ENCODE measurements at places on chromosomes 7 and 10.

- DNase-seq, result no peak
Observed at GRCh38 chr10:118062798-118063238, 16.1 kb upstream of the RAB11FIP2 start.

DNA sequence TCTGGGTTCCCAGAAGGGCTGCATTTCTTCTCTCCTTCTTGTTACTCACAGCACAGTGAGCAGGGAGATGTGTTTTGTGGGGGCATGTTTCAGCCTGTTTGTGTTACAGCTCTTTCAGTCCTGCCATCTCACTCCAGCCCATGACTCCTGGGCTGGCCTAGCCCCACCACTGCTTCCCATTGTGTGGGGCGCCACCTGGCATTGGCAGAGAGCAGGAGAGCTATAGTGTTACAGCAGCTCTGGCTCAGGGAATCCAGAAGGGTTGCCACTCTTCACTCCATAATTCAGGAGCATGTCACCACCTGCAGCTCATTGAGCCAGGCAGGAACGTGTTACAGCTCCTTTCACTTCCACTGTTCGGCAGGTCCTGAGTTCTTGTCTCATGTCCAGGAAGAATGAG is 30.0 kb downstream of the CLDN12 start:
- DNase-seq, result no peak

- DNase-seq, result no peak
Observed at GRCh38 chr7:47816647-47817046, 131.6 kb downstream of the PKD1L1 start.

DNA sequence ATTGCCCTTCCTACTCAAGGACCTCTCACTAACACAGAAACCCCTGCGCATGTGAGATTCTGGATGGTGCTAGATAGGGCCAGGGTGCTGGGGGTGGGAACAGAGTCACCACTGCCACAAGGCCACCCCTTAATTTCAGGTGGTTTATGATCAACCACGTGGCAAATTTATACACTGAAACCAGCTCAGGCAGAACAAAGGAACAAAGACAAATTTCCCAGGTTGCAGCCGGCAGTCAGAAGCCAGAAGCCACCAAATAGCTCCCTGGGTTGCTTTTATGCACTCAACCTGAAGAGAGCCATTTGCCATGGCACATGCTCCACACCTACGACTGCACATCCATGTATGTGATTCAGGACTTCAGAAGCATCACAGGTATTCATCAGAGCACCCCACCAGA is 2.5 kb downstream of the VOPP1 start:
- DNase-seq, result no peak

DNA sequence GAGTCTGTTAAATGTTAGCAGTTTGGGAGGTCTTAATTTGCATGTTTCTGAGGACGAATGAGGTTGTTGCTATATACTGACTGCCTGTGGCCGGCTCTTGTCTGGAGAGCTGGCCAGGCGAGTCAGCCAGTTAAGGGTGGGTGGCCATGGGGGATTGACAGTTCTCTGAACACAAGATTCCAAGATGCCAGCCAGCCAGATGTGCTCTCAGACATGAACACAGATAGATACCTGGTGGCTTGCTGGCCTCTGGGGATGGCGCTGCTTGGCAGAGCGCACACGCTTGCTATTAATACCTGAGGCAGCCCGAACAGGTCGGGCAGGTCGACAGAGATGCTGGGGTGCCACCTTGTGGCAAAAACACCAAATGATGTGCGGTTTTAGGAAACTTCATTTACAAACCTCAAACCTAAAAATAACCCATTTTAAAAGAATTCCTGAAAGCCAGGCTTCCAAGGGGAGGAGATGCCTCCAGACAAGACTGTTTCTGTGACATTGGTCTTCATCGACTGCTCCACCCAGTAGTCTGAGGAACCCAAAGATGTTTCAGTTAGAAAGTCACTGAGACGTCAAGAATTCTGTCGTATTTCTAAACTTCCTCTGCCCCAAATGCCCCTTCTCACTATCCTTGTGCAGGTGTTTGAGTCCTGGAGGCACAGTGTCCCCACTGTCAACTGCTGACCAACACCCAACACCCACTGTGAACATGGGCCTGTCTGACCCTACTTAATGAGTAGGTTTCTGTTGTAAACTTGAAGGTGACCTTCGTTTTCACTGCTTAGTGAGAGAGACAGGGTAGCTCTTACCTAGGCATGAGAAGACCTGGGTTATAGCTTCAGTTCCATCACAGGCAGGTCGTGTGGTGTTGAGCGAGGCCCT is 123.4 kb downstream of the NT5C2 start:
- DNase-seq, result no peak

DNA sequence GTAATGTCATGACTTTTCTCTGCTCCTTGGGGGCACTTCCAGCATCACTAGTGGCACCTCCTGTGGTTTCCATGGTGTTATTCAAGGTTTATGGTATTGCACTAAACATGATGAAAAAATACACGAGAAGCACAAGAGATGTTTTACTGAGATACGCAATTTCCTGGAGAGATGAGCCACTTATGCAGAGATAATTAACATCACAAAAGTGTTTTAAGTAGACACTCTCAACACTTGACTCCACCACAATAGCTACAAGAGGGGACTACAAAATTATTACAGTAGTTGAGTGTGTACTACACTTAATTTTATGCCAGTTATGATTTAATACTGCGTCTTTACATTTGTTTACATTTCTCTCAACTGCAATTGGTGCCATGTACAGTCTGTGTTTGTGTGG is 906.7 kb downstream of the DNAJB9 start:
- DNase-seq, result no peak

GRCh38 chr10:20399772-20400171 is 497.3 kb downstream of the NEBL start:
- DNase-seq, result no peak

DNA sequence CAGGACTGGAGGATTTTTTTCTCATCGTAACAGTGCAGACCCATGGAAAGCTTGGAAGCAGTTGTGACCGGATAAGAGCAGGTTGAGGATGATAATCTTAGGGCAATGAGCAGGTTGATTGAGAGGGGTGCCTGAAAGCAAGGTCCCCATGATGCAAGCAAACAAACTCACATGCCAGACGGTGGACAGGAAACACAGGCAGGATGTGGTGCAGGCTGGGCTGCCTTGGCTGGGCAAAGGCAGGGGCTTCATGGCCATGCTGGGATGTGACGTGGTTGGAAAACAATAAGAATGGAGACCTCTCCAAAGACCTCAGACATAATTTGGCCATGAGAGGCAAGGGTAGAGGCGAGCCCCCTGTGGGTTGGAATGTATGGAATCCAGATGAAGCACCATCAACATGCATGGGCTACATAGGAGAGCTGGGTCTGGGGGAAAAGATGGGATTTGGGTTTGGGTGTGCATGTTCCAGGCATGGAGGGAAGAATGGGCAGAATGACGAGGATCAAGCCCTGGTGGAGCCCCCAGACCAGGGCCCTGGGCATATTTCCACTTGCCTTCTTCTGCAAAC is 58.3 kb downstream of the IKZF1 start:
- DNase-seq, result no peak

DNA sequence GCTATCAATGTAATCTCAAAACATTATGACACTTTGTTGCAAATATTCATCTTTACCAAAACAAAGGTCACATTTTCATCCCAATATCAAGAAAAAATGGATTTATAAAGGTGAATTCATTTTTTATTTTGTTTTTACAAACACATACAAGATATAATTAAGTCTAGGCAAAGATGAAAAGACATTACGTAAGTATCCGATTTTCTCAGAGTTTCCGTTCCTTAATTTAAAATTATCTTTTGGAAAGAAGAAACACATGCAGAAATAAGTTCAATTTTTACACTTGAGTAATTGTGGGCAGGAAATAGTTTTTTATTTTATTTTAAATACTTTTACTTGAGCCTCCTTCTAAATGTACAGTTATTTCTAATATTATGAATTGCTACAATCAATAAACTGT is 24.6 kb downstream of the RTKN2 start:
- no peak for DNase-seq

DNA sequence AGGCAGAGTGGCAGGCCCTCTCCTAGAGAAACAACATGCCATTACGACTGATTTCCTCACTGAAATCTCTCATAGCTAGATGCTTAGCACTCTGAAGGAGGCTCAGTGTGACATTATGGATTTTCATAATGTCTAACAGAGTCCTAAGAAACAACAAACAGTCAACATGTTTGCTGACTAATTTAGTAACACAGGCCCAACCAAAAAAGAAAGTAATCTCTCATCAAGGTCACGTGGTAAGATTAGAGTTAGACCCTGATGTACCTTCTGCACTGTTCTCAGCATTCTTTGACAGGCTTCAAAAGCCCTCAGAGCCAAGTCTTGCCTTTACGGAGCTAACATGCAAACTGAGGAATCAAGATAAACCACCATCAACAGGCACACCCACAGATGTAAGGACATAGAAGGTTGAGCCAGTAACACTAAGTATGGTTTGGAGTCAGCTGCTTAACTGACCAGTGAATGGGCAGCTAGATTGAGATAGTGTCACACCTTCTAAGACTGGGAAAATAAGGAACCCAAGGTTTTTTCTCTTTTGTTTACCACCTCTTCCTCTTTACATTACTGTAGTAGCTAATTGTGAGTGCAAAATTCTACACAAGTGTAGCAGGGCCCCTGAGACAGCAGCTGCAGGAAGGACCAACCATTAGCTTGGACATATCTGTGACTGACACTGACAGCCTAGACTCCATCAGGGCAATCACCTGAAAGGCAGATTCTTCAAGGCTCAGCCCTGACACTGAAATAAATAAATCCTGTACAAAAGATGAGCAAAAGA is 15.3 kb upstream of the KCNIP2 start:
- DNase-seq, result no peak

- no peak for DNase-seq
Observed at GRCh38 chr10:115706026-115706425, 567.0 kb downstream of the GFRA1 start.

- no peak for DNase-seq
Observed at GRCh38 chr10:97238855-97239254, 53.1 kb upstream of the SLIT1 start.

- DNase-seq, result no peak
Observed at GRCh38 chr10:62817766-62818425, 1.7 kb upstream of the EGR2 start.

- no peak for DNase-seq
Observed at GRCh38 chr7:138979988-138980562, 1.1 kb downstream of the KIAA1549 start.

DNA sequence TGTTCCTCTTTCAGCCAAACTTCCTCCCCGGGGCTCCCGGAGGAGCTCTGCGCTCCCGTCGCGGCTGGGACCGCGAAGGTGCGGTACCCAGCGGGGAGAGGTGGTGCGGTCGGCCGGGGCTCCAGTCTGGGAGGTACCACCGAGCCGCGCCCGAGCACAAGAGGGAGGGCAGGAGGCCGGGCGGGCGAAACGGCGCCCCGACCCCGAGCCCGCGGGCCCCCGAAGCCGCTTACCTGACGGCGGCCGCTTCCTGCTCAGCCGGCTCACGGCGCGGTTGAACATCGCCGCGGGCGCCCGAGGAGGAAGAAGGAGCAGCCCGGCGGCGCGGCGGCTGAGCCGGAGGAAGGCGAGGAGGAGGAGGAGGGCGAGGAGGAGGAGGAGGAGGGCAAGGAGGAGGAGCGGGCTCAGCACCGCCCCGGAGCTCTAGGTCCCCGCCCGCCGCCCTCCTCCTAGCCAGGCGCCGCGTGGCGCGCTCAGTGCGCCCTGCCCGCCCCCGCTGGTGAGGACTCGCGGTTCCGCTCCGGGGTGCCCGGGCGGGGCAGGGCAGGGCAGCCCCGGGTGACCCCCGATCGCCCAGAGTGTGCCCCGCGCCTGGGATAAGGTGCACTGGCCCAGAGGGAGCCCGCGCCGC is at the start of gene RGS10:
Gene RGS10 (minus strand): TSS at position 363 of the 631 bp plus-strand sequence. CDS start 81 bp downstream, at position 282.
- peak; percentile 57 for DNase-seq

GRCh38 chr10:74837743-74838142 is 11.3 kb downstream of the KAT6B start:
- DNase-seq, result no peak

- DNase-seq, result no peak
Observed at GRCh38 chr10:49749556-49750491, 12.3 kb downstream of the OGDHL start.

DNA sequence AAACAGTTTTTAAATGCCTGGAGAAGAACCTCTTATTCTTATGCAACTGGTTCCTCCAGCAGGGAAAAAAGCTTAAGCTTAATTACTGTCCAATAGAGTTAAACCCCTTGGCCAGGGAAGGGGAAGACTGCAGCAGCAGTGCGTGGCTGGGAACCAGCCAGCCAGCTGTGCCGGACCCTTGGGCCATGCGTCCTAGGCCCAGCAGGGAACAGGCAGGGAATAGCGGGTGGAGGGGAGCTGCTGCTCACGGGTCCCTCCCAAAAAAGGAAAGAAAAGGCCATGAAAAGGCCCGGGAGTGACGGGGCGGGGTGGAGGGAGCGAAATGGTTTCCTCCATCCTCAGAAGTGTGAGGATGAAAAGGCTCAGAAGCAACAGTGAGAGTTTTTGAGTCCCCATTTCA is 35.2 kb upstream of the HECW1 start:
- DNase-seq, result no peak

DNA sequence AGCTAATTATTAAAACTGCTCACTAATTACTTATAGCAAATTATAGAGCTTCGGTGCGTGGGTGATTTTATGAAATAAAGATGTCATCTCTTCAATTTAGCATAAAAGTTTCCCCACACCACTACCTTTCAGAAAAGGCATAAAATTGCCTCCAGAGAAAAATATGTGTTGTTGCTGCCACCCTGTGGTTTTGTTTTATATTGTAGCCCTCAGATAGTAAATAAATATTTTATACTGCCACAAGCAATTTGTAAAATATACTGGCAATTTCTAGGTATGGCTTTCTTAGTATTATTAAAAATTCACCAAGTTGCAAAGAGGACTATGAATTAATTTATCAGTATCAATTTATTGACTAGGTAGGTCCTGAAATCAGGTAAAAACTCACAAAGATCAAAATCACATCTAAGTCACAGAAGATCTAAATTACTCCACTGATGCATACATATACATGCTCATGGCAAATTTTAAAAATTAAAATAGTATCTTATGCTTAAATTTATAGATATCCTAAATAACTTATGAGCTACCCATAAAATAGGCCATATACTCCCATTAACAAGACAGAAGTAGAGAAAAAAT is 26.5 kb downstream of the ASNS start:
- no peak for DNase-seq

- DNase-seq, result no peak
Observed at GRCh38 chr10:116836902-116837523, 12.3 kb upstream of the ENO4 start.

DNA sequence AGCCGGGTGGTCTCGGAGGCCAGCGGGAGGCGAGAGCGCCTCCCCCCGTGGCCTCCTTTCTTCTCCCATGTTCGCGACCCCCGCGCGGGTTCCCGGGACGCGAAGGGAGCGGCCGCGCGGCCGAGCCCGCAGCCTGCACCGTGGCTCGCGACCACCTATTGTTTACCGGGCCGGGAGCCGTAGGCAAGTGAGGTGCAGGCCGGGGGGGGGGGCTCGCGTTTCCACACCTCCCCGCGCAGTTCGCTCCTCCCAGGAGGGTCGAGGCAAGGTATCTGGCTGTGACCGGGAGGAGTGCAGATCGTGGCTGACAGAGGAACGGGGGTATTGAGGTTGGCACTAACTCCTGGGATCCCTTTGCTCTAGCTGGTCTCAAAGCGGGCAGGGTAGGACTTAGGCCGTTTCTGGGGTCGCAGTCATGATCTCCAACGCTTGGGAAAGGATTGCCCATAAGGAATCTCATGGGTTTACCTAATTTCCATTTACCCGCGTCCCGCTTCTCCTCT is 734 bp downstream of the PTPN12 start:
- DNase-seq, result no peak

GRCh38 chr10:79166312-79166721 is 97.6 kb downstream of the ZMIZ1 start:
- DNase-seq, result no peak

Data from fibroblast of skin of left biceps (primary cell).